NCI-H446 (cell line): ENCODE measurements at places on chromosomes 11 and 22.
A peak's percentile ranks its signal among the peaks of the same experiment; 100 is the strongest.

DNA sequence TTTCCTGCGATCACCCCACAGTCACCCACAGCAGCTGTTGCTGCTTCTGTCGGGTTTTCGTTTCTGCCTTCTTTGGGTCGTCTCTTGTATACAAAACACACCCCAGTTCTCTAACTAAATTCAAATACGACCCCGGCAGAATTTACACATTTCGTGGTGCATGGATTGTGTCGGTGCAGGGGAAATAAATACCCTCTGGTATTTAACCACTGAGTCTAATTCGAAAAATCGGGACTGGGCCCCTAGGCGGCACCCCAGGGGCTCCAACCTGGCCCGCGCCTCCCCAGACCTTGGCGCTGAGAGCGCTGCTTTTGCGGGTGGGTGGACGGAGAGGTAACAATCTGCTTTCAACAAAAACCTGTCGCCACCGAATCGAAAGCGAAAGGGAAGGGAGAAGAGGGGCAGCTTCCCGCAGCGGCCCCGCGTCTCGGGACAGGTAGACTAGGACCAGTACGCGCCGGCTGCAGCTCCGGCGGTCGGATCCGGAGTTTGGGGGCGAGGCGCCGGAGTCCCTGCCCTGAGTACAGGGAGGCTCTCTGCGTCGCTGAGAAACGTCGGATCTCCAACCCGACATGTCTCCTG lies 4.4 kb downstream of the ALX4 start:
- DNase-seq: no peak

GRCh38 chr11:30322826-30323710 lies at the start of gene ARL14EP:
ARL14EP (plus strand) TSS chr11:30323104; CDS start chr11:30330949, 7,845 bp downstream.
- peak; percentile 97 for DNase-seq

- no peak for DNase-seq
These were observed 2.5 kb downstream of the PANX1 start for GRCh38 chr11:94131047-94131717.

- DNase-seq: no peak
These were observed 86.5 kb upstream of the SHANK2 start for GRCh38 chr11:71338801-71339395.

DNA sequence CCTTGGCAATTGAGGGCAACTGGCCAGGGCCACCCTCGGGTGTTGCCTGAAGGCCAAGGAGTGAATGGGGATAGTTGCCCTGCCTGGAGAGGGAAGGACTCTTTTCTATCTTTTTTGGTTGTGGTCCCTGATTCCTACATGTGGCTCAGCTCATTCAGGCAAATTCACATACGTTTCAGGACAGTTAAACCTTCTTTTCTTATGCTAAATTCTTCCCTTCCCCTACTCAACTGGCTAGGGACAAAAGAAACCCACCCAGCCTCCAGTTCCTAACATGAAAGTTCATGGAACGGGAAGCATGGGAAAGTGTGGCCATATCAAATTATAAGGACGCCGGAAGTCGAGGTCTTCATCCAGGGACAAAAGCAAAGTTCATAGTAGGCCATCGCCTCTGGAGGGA lies 26.3 kb upstream of the APLNR start:
- no peak for DNase-seq

- DNase-seq: no peak
These were observed 4.7 kb downstream of the RTCB start for GRCh38 chr22:32407312-32407711.

DNA sequence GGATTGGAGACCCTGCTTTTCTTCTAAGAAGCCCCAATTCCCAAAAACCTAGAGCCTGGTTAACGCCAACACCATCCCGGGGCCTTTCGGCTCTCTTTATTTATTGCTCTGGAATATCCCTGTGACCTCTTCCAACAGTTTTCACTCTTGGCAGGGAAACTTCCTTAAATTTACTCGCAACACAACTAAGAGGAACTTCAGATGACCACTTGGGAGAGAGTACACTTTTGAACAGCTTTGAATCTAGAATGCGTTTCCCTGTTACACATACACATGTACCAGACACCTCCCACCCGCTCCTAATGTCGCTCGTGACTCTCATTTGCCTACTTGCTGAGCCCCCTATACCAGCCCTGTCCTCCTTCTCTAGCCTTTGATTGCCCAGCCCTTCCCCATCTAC lies 19.4 kb downstream of the TUBA8 start:
- no peak for DNase-seq

GRCh38 chr22:37745548-37746365 lies 48.9 kb downstream of the TRIOBP start:
- DNase-seq: peak; percentile 84

DNA sequence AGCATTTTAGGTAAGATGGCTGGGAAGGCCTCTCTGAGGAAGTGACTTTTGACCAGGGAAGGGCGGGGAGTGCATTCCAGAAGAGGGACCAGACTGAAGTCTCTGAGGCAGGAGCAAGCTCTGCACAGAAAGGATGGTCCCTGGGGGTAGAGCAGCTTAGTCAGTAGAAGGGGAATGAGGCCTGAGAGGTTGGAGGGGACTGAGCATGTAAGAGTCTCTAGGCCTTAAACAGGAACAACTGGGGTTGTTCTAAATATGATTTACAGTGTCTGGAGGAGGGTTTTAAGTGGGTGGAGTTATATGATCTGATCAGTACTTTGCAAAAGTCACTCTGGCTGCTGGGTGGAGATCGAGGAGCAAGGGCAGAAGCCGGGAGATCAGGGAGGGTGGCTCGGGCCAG lies 31.7 kb upstream of the TEF start:
- no peak for DNase-seq

GRCh38 chr11:43498561-43498960 lies 139.8 kb downstream of the TTC17 start:
- DNase-seq: no peak

GRCh38 chr11:35313066-35313759 lies 106.1 kb downstream of the SLC1A2 start:
- DNase-seq: no peak

- DNase-seq: no peak
These were observed 23.2 kb downstream of the ACAT1 start for GRCh38 chr11:108144615-108145014.

- no peak for DNase-seq
These were observed 831 bp upstream of the TMEM135 start for GRCh38 chr11:87036756-87037449.

DNA sequence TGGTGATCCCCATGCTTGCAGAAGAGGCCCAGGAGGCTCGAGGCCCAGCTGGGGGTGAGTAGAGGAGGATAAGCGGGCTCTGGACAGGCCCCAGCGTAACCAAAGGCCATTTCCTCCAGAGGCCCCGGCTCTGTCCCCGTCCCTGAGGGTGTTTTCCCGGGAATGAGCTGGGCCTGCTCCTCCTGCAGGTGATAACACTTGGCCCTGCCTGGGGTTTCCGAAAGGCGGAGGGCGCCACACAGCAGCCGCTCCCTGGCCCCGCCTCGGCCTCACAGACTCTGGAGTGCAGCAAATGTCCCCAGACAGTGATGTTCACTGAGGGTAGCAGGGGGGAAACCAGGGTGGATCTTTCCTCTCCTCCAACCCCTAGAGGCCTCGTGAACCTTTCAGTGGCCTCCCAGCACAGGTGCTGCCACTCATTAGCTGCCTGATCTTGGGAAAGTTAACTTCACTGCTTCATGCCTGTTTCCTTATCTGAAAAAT lies 10.5 kb upstream of the MGAT3 start:
- DNase-seq: no peak

GRCh38 chr22:26573026-26573662 lies 16.8 kb downstream of the TPST2 start:
- DNase-seq: no peak

GRCh38 chr11:2886191-2886894 lies 768 bp upstream of the CDKN1C start:
- DNase-seq: no peak

- DNase-seq: no peak
These were observed 57.8 kb downstream of the NXPE1 start for GRCh38 chr11:114501901-114502300.

DNA sequence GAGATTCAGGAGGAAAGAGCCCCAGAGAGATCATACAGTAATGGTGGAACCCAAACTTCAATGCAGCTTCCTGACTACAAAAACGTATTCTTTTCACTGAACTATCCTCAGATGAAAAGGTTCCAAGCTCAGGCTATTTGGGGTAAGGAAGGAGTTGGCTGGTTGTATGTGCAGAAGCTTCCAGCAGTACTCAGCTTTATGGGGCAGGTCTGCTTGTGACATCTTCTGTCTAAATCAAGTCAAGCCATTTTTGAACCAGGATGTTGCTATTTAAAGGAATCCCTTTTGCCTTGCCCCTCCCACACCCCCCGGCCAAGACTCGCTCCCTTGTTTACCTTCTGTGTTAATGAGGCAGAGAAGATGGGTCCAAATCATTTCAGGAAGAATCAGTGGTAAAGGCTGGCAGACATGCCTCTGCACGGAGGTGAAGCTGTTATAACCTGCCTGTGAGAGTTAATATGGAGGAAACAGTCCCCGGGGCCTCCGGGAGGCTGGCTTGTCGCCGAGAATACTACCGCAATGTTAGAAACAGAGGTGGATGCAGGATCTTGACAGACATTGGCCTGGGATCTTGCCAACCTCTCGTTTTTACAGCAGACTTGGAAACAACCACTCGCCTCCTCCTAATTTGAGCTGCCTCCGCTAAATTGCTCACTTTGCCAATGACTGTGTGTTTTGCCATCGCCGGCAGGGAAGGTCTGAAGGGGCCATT lies 45.4 kb downstream of the TIMP3 start:
- no peak for DNase-seq

GRCh38 chr11:567629-568292 lies 7.0 kb downstream of the RASSF7 start:
- DNase-seq: no peak

DNA sequence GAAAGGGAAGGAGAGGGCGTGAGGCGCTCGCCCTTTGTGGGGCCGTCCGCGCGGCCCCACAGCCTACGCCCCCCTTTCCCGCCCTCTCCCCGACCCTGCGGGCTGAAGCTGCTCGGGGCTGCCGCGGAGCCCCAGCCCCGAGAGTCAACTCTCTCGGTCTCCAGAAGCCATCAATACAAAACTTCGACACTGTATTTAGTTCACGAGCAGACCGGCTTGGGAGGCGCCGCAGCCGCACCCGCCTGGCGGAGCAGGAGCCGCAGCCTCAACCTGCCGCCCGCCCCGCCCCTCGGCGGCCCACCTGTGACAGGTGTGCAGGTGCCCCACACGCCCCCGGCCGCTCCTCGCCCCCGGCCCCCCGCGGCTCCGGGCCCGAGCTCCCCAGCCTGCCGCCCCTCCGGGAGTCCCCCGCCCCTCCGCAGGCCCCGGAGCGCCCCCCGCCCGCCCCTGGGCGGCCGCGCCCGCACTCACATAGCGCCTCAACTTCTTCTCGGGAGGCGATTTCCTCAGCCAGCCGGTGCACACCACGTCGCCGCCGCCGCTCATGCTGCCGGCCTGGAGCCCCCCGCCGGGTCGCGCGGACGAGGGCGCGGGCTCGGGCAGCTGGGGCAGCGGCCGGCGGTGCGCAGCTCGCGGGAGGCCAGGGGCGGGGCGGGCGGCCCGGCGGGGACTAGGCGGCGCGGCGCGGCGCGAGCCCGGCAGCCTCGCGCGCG lies at the start of gene GAB2:
GAB2 (minus strand) TSS at position 646 of the 713 bp plus-strand sequence; CDS start at position 546, 100 bp downstream.
- DNase-seq: no peak

- no peak for DNase-seq
These were observed 2.0 kb downstream of the PYGM start for GRCh38 chr11:64757549-64758329.

DNA sequence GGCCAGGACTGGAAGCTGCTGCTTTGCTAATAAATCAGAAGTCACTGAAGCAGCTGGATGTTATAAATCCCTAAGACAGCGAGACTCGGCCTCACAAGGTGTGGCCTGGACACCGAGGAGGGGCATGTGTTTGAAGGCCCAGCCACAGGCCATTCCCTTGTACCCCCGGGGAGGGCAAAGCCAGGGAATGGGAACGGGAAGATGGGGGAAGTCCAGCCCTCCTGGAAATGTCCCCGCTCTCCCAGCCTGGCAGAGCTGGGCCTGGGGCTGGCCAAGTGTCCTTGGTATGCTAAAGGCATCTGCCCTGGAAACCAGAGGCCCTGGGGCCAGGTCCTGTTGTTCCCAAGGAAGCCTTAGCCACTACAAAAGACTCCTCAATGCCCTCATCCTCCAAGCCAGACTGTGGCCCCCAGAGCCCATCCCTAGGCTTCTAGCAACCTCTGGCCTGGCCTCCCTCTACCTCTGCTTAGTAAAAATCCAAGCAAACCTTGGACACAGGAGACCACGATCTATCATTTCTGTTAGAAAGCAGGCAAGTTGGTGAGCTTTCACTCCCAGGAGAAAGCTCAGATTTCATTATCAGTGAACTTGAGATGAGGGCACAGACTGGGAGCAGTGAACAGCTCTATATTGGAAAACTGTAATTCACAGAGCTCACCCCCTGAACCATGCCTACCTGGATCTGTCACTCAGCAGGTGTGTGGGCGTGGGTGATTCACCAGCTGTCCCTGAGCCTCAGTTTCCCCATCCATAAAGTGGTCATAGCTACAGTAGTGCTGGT lies 11.0 kb downstream of the CHST1 start:
- DNase-seq: no peak

DNA sequence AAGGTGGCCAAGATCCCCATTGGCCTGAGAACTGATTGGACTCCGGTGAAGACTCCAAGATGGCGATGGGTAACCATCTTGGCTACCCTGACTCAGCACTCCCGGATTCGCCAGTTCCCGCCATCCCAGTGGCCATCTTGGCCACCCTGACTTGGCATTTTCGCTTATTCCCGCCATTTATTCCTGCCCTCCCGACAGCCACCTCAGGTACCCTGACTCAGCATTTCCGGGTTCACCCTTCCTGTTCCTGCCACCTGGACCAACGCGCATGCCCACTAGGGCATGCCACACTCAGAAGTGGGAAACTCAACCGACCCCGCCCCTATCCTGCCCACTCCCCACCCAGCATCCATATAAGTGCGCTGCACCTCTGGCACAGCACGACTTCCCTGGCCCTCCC lies 7.8 kb downstream of the OR8K5 start:
- DNase-seq: no peak

DNA sequence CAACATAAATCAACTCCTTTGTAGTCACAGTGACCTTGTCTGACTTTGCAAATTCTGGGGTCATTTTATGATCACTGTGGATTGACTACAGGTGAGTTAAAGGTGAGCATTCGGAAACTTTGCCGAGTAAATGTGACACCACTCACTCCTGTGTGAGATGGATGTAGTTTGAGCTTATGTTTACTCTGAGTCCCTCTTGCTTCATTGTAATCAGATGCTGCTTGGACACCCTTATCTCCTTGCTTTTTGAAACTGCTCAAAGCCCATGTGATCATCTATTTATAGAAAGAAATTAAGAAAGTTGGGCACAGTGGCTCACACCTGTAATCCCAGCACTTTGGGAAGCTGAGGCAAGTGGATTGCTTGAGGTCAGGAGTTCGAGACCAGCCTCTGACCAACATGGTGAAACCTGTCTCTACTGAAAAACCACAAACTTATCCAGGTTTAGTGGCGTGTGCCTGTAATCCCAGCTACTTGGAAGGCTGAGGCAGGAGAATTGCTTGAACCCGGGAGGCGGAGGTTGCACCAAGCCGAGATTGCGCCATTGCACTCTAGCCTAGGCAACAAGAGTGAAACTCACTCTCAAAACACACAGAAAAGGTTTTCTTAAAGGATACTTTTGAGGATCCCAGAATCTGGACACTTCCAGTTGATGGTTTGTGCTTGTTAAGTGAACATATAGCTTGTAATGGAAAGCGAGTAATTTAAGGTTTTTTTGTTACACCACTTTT lies 7.2 kb downstream of the FAM118A start:
- DNase-seq: no peak
